ENCODE measurements at places on chromosomes 16 and 17.

DNA sequence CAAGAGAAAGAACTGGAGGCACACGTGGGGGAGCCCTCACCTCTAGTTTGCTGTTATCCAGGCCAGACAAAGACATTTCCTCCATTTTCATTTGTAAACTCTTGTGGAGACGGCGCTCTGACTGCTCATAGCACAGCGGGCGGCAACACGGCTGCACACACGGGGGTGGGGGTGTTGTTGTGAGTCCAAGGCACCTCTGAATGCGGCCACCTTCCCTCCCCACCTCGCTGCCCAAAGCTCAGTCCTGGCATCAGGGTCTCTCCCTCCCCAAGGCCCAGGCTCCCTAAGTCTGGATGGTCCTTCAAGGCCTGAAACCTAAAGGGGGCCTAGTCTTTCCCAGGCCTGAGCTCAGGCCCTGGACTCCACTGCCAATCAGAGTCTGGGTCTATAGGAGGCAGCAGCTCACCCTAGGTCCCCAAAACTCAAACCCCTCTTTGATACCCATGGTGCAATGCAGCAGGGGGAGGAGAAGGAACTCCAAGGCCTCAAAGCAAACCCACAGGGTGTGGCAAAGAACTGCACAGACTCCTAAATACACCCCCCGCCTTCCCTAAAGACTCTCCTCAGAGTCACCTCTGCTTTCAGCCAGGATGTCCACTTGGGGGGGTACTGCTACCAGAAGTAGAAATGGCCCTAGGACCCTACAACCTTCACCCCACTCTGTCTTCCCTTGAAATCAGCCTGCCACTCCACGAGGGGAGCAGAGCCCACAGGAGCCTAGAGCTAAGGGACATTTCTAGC lies 1.5 kb downstream of the ATXN7L3 start:
- peak; percentile 71 for DNase-seq

DNA sequence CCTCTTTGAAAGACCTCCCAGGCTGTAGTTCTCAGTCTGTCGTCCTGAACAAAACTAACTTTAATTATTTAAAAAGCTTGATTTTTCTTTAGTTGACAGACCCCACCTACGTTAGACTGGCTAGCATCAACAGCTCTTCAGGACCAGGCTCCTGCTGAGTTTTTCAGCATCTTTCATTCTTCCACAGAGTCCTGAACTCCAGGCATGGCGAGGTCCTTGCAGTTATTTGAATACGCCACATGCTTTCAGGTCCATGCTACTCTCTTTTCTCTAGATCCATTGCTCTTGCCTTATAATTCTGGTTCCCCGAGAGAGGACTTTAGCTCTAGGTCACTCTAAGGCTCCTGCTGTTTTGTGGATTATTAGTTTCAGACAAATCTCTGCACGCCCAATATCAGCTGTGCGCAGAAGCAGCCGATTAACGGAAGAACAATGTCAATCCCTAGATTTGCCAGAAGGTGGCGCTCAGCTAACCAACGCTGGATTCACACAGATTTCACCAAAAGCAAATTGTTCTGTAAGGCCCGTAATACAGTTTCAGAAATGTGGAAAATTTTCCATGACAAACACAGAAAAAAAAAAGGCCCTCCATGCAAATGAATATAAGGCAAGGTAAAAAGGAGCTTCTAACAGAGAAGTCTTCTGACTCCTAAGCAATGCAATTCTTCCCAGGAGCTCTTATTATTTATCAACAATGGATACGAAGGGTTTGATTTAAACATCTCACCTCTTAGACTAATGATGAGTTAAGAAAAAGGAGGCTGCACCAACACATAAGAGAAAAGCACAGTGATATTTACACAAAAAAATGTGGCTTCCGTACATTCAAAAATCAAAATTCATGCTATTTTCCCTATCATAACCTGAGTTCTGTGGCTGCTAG lies 33.5 kb upstream of the BCO1 start:
- DNase-seq = peak; percentile 82

DNA sequence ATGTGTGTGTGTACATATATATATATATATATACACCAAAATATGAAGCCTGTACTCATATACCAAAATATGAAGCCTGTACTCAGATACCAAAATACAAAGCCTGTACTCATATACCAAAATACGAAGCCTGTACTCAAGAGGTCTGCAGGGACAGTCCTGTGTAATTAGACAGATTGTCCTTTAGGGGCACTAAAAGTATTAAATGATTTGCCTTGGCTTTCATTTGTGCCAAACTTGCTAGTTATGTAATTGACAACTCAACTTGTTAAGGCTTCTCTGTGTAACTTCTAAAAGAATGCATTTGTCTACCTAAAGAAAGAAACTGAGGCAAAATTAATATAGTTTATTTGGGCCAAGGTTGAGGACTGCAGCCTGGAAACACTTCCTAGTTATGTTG lies 30.8 kb upstream of the DHX40 start:
- no peak for DNase-seq

- DNase-seq = peak; percentile 22
These were observed 57.2 kb downstream of the TBC1D16 start for GRCh38 chr17:79978548-79978855.

- no peak for DNase-seq
These were observed 4.4 kb downstream of the PGAP3 start for GRCh38 chr17:39683295-39683939.

DNA sequence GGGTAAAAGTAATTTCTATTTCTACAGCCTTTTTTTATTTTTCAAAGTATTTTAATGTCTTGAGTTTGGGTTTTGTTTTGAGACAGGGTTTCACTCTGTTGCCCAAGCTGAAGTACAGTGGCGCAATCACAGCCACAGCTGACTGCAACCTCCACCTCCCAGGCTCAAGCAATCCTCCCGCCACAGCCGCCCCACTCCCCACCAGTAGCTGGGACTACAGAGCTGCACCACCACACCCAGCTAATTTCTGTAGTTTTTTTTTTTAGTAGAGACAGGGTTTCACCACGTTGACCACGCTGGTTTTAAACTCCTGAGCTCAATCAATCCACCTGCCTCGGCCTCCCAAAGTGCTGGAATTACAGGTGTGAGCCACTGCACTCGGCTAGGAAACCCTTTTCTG lies 44.0 kb downstream of the TUBD1 start:
- DNase-seq = no peak
